ENCODE measurements at places on chromosomes 16 and 17.

GRCh38 chr16:272633-273546, 2.9 kb downstream of the RGS11 start:
- DNase-seq = no peak

GRCh38 chr16:86396901-86397311, 113.4 kb upstream of the FOXF1 start:
- peak; percentile 74 for DNase-seq

GRCh38 chr16:28863929-28864793, 518 bp downstream of the SH2B1 start:
- DNase-seq = no peak

- no peak for DNase-seq
Measured at GRCh38 chr17:65936013-65936412, 255.9 kb downstream of the CEP112 start.

DNA sequence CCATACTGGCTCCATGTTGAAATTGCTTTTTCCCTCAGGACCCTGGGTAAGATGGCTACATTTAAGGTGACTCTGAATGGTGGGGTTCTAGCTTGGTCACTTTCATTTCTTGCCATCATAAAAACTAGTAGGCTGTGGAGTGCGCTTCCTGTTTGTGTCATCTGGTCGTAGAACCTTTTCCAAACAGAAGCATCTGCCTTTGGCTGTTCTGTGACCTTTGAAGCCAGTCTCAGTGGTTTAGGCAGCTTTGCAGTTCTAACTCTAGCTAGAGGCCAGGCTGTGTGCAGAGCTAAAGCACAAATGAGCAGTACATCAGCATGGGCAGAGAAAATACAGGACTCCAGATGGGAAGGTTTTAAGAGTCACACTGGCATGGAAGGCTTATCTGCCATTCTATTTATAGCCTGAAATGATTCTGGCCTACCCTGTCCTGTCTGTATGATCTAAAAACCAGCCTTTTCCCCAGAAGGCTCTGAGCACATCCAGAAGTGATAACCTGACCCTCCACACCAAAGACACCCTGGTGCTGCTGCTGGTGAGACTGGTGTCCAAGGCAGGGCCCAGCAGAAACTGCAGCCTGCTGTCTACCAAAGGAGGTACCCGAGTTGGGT, 8.6 kb downstream of the ESRP2 start:
- DNase-seq = no peak

GRCh38 chr17:66893382-66893781, 58.5 kb downstream of the CACNG5 start:
- DNase-seq = no peak

DNA sequence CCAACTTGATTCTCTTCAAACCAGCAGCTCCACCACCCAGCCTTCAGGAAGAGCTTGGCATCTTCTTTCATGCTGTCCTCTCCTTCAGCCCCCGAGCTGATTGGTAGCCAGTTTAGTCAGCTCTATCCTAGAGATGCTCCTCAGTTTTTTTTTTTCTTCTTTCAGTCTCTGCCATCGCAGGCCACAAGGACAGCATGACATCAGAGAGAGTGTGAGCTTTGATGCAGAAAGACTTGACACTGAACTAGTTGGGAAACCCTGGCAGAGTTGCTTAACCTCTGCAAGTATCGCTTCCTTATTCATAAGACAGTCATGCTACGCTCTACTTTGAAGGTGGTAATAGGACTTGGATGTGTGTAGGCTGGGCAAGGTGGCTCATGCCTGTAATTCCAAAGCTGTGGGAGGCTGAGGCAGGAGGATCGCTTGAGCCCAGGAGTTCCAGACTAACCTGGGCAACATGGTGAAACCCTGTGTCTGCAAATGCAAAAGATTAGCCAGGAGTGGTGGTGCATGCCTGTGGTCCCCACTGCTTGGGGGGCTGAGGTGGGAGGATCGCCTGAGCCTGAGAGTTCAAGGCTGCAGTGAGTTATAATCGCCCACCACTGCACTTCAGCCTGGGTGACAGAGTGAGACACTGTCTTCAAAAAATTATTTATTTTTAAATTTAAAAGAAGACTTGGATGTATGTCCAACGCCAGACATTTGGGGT, 2.6 kb downstream of the CD300LB start:
- no peak for DNase-seq
